ENCODE measurements at places on chromosomes 12 and 14.

DNA sequence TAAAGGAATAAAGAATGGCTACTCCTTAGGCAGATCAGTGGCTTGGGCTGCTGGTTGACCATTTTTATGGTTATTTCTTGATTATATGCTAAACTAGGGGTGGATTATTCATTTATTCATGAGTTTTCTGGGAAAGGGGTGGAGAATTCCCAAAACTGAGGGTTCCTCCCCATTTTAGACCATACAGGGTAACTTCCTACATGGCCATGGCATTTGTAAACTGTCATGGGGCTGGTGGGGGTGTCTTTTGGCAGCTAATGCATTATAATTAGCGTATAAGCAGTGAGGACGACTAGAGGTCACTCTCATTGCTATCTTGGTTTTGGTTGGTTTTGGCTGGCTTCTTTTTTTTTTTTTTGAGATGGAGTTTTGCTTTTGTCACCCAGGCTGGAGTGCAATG, 25.6 kb upstream of the JPH4 start:
- DNase-seq = no peak

GRCh38 chr12:8907513-8907912, 6.8 kb upstream of the PHC1 start:
- DNase-seq = no peak

DNA sequence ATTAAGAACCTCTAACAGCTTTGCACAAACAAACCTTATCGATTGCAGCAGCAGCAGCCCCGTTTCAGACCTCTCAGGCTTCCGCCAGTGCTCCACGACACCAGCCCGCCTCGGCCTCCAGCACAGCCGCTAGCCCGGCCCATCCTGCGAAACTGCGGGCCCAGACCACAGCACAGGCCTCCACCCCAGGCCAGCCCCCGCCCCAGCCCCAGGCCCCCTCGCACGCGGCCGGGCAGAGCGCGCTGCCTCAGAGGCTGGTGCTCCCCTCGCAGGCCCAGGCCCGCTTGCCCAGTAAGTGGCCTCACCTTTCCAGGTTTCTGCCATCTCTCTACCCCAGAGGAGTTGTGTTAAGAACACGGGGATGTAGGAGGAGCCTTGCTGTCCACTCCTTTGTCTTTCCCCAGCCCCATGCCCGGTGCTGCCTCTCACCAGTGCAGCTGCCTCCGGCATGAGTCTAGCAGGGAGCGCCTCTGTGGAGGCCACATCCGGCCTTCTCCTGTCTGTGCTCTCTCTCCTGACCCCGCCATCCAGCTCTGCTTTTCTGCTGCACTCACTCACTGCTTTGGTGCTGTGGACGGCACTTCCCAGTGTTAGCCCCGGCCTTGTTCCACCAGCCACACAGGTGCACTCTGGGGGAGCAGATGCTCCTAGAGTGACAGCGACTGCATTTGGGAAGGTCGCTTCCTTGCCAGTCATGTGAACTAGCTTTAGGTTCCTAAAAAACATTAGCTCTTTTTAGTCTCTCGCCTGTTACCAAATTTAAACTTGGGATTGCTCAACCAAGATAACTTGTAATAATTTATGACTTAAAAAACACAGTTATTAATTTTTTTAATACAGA, 71.5 kb downstream of the EP400 start:
- no peak for DNase-seq

DNA sequence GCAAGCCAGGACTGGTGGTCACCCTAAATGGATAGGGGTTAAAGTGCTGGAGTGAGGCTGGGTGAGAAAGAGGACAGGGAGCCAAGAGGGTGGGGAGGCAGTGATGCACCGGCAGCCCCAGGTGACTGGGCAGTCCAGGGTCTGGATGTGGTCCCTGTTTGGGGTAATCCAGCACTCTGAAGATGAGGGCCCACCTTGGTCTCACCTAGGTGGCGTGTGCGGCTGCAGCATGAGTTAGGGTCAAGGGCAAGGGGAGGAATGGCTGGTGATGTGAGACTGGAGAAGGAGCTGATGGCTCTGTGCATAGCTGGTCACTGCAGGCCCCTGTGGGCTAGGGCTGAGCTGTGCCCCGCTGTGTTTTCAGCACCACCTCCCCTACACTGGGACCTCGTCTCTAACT, 1.6 kb upstream of the C1RL start:
- no peak for DNase-seq

GRCh38 chr12:25455696-25456095, 97.4 kb downstream of the LMNTD1 start:
- DNase-seq = no peak

DNA sequence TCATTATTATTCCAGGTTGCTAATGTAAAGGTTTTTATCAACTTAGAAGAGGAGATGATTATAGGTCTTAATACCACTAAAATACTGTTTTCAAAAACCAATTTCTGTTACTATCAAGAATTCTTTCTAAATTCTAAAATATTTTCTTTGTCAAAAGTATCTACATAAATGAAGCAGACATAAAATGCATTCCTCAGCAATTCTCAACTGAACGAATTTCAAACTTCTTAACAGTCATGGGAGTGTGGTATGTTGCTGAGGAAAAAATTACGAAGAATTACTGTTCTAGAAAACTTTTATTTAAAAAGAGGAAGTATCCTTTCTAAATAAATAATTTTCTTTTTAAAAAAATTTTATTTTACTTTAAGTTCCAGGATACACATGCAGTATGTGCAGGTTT, 146.4 kb downstream of the SLC2A13 start:
- DNase-seq = no peak

GRCh38 chr12:11499806-11500187, 104.4 kb upstream of the PRB2 start:
- peak; percentile 84 for DNase-seq

DNA sequence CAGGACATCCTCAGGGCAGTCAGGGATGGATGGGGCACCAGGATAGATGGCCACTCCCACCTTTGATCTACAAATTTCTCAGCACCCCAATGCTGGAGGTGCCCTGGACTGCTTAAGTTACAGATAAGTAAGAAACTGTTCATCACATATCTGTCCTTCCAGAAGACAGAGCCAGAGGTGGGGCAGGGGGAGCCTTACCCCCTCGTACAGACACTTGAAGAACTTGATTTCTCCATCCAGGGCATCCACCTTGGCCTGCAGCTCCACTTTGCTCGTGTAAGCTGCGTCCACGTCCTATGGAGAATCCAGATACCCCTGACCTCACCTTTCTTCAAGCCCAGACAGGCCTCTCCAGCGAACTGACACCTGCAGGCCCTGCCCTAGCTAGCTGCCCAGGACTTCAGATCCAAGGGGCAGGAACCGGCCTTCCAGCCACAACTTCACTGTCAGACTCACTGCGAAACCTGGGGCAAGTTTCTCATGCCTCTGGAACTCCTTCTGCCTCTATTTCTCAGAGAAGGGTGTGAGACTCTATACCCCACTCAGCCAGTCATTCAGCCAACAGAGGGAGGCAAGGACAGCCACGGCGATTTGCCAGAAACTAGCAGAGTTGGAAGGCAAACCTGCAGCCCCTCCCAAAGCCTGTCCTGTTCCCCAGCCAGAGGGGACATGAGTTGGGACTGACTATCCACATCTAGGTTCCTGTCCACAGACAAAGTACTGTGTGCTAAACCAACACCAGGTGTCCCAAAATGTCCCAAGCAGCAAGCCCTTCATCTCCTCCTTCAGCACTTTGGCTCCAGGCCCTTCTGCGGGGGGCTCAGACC, 3.8 kb downstream of the KRT73 start:
- DNase-seq = no peak

- peak; percentile 72 for DNase-seq
Observed at GRCh38 chr14:61644834-61645233, 50.5 kb upstream of the HIF1A start.

DNA sequence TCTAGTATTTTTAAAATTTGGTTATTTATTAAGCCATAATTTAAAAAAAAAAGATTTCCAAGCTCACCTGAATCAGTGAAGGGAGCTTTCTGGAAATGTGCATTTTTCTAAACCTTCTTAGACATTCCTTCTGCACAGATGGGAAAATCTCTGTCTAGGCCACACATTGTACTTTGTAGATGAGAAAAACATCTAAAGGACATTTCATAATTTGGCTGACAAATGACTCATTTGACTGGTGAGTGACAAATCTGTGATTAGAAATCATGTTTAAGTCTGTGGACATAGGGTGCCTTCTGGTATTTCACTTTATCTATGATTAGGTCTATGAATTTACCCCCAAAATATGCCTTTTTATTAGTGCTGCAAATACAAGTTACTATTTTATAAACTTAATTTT, 1044.9 kb upstream of the FLRT2 start:
- no peak for DNase-seq

DNA sequence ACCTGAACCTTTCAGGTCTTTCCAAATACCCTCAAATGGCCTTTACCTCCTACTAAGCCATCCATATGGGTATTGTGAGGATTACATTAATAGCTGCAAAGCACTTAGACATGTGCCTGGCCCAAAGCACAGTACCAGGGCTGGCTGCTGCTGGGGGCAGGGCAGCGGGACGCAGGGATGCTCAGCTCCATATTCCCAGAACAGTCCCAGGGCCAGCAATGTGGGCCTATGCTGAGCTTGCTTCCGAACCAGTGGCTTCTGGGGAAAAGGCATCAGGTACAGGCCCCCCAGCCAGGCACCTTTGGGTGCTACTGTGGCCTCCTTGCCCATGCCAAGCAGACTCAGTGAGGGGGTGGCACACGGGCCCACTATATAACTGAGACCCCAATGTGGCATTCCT, 10.4 kb downstream of the ACTN1 start:
- no peak for DNase-seq

DNA sequence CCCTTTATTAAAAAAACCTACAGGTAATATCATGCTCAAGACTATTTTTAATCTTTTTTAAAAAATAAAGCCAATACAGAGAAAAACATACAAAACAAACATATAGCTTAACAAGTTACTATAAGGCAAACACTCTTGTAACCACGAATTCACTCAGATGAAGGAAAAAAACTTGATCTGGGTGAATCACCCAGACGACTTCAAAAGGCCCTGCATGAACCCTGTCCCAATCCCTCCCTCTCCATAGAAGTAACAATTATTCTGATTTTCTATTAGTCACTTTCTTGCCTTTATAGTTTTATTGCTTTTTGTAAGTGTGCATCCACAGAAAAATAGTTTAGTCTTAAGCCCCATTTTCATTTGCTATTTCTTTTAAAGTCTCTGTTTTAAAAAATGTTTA, 72.6 kb downstream of the LRP6 start:
- DNase-seq = no peak

DNA sequence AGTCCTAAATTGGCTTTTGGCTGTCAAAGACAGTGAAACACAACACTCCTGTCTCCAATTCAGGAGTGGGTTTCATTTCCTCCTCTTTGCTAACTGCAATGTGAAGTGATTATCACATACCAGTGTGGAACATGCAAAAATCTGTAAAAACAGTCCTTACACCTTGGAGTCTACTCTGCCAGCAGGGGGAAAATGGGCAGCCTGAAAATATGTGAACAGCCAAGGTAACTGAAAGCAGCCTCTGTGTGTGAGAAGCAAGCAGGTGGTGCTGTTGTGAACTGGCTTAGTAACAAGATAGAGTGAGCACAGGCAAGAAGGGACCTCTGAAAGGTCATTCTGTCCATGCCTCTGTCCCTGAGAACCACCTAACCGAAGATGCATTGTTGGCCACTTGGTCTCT, 6.0 kb downstream of the PRMT8 start:
- peak; percentile 43 for DNase-seq

- no peak for DNase-seq
Observed at GRCh38 chr12:52070185-52070925, 577 bp downstream of the ATG101 start.

DNA sequence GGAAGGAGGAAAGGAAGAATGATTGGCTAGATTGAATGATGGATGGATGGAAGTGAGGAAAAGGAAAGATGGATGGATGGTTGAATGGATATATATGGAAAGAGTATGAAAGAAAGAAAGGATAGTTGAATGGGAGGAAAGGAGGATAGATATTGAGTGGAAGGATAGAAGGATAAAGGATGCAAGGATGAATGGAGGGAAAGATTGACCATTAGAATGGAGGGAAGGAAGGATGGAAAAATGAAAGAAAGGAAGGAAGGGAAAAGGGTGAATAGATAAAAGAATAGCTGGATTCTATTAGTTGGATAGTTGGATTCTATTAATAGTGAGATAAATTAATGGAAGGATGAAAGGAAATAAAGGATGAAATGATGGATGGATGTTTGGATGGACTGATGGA, 105.9 kb downstream of the CALM1 start:
- no peak for DNase-seq

- DNase-seq = no peak
Observed at GRCh38 chr12:592024-592505, 71.2 kb downstream of the NINJ2 start.

- DNase-seq = no peak
Observed at GRCh38 chr12:123832052-123832451, 70.0 kb downstream of the DNAH10 start.

DNA sequence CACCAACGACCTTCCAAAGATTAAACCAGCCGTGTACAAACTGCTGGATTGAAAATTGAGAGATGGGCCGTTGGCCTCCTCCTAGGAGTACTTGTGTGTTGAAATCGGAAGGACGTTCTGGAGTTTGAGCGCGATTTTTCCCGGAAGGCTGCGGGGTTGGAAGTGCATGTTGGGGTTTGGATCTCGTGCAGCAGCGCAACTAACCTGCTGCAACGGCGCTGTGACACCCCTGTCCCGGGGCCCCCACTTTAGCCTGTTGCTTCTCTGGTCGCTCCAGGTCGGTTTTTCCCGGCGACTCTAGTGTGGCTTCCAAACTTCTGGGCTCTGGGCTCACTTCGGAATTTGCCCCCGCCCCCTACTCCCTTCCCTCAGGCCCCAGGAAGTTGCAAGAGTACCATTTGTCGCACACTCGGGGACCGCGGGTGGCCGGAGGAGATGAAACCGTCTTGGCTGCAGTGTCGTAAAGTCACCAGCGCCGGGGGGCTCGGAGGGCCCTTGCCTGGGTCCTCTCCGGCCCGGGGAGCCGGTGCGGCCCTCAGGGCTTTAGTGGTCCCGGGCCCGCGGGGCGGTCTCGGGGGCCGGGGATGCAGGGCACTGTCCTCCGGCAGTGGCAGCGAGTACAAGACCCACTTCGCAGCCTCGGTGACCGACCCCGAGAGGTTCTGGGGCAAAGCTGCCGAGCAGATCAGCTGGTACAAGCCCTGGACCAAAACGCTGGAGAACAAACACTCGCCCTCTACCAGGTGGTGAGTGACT, at the start of gene ACSS3:
TSS of gene ACSS3 (plus strand) at position 394 of the 756 bp plus-strand sequence. CDS start at position 436, 42 bp downstream.
- DNase-seq = peak; percentile 61

GRCh38 chr12:19390051-19390598, 49.2 kb upstream of the AEBP2 start:
- no peak for DNase-seq

DNA sequence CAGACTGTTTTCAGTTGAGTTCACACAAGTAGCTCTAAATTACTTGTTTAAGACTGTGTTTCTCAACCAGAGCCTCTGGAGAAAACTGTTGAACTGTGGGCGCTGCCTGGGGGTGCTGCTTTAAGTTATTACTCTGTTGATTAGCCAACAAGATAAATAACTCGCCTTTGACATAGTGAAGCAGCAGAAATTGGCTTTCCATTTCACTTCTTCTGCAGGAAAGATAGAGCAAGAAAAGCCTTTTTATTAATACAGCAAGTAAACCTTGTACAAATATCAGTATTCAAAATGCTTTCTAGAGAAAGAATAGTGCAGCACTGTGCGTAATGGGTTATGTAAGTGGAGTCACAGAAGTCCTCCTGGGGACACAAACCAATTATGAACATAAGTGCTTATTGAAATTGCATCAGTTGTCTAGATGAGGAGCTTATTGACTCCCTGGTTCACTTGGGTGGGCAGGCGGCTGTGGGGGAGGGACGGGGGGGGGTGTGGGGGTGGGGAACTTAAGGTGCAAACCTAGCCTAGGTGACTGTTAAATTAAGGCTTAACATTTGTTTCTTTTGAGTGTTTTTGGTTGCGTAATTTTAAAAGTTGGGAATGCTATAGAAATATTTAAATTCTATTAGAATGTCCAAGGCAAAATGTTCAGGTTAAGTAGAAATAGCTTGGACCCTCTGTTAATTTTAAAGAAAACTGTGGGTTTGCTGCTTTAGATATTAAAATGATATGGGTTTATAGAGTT, 6.3 kb downstream of the FRS2 start:
- DNase-seq = peak; percentile 17
